ENCODE measurements at places on chromosomes 1 and 21. TPM values are rescaled to one million over a fixed set of nuclear protein-coding genes. Genes with fewer than 3 reads are reported as not detected.

The PLPPR5 gene
- total RNA-seq = not detected

The OLIG2 gene
- total RNA-seq = not detected

The GJB4 gene
- total RNA-seq = not detected

The LCE3E gene
- not detected for total RNA-seq

The OR2L5 gene
- not detected for total RNA-seq

The HENMT1 gene
- 8.2 TPM for total RNA-seq

The TRIM63 gene
- total RNA-seq = not detected

The PRAMEF7 gene
- not detected for total RNA-seq

DNA sequence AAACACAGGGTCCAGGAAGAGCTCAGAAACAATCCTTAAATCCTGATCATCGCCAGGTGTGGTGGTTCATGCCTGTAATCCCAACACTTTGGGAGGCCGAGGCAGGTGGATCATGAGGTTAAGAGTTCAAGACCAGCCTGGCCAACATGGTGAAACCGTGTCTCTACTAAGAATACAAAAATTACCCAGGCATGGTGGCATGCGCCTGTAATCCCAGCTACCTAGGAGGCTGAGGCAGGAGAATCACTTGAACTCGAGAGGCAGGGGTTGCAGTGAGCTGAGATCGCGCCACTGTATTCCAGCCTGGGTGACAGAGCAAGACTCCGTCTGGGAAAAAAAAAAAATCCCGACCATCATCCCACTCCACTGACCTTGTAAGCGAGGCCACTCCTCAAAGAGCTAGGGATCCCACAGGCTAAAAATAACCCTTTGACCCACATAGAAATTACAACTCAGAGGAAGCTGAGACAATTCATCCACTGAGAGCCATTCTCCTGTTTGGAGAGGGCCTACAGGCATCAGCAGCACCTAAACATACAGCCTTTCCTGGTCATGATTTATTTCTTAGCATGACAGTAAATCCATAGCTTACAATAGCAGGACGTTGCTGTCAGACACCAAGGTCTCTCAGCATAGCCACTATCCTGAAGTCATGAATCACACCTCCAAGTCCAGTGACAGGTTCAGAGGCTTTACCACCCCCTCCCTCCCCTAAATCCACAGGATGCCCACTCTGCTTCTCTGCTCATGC is 66.7 kb downstream of the TGFBR3 start:
- peaks cover 6% of the 10 kb centered on the region for H3K4me1 ChIP-seq
- no peak overlapping the region for H3K4me3 ChIP-seq
- H3K36me3 ChIP-seq = no peaks in the 10 kb centered on the region
- no peaks in the 10 kb centered on the region for H3K27me3 ChIP-seq
- no peak for DNase-seq
- no peak overlapping the region for H3K27ac ChIP-seq

GRCh38 chr1:109151146-109151990 is 37.5 kb downstream of the ELAPOR1 start:
- DNase-seq = no peak
- no peak overlapping the region for H3K4me3 ChIP-seq
- no peaks in the 10 kb centered on the region for H3K36me3 ChIP-seq
- H3K27ac ChIP-seq = no peak overlapping the region
- no peaks in the 10 kb centered on the region for H3K4me1 ChIP-seq
- no peaks in the 10 kb centered on the region for H3K27me3 ChIP-seq

GRCh38 chr1:21587602-21587953 is 78.4 kb downstream of the ALPL start:
- H3K4me1 ChIP-seq = no peaks in the 10 kb centered on the region
- no peak for DNase-seq
- H3K36me3 ChIP-seq = no peaks in the 10 kb centered on the region
- peaks cover 5% of the 10 kb centered on the region for H3K27me3 ChIP-seq

- H3K4me1 ChIP-seq = no peaks in the 10 kb centered on the region
- H3K27ac ChIP-seq = no peak overlapping the region
- H3K27me3 ChIP-seq = no peaks in the 10 kb centered on the region
- H3K36me3 ChIP-seq = no peaks in the 10 kb centered on the region
- DNase-seq = no peak
- no peak overlapping the region for H3K4me3 ChIP-seq
These were observed 261.6 kb downstream of the TPR start for GRCh38 chr1:186113461-186113860.

- peaks cover 7% of the 10 kb centered on the region for H3K27me3 ChIP-seq
- DNase-seq = no peak
- no peaks in the 10 kb centered on the region for H3K36me3 ChIP-seq
- H3K27ac ChIP-seq = no peak overlapping the region
- no peaks in the 10 kb centered on the region for H3K4me1 ChIP-seq
These were observed 25.0 kb upstream of the COL18A1 start for GRCh38 chr21:45379901-45380330.

GRCh38 chr1:236099355-236099974 is 34.6 kb upstream of the NID1 start:
- no peak for DNase-seq
- H3K4me1 ChIP-seq = peaks cover 9% of the 10 kb centered on the region
- no peak overlapping the region for H3K27ac ChIP-seq
- H3K4me3 ChIP-seq = no peak overlapping the region
- no peaks in the 10 kb centered on the region for H3K36me3 ChIP-seq
- H3K27me3 ChIP-seq = no peaks in the 10 kb centered on the region

DNA sequence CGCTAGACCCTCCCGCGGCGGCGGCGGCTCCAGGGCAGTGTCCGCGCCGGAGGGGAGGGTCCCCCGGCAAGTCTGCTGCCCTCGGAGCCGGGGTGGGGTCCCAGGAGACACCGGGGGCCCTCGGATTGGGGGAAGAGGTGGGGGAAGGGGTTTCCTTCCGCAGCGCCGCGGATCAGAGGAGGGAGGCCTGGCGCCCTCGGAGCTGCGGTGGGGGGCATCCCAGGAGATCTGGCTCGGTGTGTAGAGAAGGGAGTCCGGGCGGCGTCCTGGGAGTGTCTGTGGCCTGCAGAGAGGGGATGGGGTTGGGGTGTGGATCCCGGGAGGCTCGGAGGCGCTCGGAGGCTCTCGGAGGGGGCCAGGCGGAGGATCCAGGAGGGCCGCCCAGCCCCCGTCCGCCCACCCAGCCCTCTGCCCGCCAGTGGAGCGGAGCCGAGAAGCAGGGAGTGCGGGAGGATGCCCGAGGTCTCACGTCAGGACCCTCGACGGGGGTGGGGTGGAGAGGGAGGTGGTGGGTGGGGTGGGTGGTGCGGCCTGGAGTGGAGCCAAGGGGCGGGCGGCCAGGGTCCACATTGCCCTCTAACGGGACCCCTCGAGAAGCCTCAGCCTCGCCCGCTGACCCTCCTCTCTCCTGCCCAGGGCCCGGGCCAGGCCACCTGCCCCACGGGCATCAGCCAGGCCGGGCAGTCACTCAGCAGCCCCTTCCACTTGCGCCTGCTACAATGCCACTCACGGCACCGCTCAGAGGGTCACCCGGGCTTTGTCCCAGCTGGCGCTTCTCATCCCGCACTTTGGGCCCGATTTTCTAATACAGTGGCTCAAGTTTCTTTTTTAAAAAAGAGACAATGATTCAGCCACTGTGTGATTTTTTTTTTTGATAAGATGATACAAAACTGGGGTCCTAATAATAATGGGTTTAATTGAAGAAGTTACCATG is 60.2 kb upstream of the ARHGEF16 start:
- H3K36me3 ChIP-seq = no peaks in the 10 kb centered on the region
- no peak for DNase-seq
- peaks cover 37% of the 10 kb centered on the region for H3K27me3 ChIP-seq

DNA sequence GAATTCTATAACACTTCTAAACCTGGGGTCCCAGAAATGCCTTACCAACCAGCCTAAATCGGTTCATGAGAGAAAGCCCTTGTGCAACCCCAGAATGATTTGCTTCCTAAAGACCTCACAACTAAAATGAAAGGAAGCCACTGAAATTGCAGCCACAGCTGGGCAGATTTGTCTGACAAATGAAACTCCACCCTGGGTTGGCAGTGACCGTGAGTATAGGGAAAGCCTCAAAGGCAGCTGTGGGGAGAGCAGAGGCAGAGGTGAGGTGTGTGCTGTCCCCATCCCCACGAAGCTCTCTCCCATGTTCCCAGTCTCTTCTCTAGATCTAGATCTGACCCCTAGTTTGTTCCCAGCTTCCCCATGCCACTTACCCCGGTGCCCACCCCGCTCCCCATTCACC is 23.1 kb downstream of the RHBDL2 start:
- DNase-seq = no peak
- H3K36me3 ChIP-seq = no peaks in the 10 kb centered on the region
- H3K4me1 ChIP-seq = no peaks in the 10 kb centered on the region
- H3K27me3 ChIP-seq = no peaks in the 10 kb centered on the region
- H3K27ac ChIP-seq = no peak overlapping the region

GRCh38 chr1:200307755-200308066 is 102.1 kb downstream of the ZNF281 start:
- H3K4me1 ChIP-seq = peaks cover 6% of the 10 kb centered on the region
- H3K4me3 ChIP-seq = no peak overlapping the region
- no peak overlapping the region for H3K27ac ChIP-seq
- DNase-seq = no peak
- no peaks in the 10 kb centered on the region for H3K36me3 ChIP-seq

DNA sequence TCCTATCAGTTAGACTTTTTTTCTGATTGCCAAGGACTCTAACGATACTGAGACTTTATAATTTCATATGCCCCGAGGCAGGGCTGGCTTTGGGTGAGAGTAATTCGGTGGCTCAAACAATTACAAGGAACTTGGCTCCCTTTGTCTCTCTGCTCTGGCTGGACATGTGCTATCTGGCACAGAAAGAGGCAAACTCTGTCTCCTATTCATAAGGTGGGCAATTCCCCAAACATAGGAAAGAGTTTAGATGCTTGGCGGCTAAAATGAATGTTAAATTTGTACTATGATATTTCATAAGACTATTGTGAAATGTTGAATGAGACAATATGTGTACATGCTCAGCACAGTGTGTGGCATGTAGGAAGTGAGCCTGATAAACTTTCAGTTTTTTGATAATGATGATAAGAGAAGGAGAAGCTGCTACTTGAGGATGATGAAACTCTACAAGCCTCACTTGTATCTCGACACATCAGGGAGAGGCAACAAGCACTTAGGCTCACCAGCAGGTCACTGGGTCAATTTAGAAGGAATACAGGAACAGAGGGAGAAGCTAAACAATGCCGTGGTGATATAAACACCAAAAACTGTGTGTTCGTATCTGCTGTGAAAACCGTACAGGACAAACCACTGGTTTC is 12.6 kb upstream of the NTPCR start:
- no peak overlapping the region for H3K4me3 ChIP-seq
- H3K36me3 ChIP-seq = no peaks in the 10 kb centered on the region
- no peak for DNase-seq
- no peak overlapping the region for H3K27ac ChIP-seq
- H3K27me3 ChIP-seq = no peaks in the 10 kb centered on the region
- H3K4me1 ChIP-seq = no peaks in the 10 kb centered on the region

- H3K4me1 ChIP-seq = no peaks in the 10 kb centered on the region
- H3K36me3 ChIP-seq = no peaks in the 10 kb centered on the region
- no peak for DNase-seq
- H3K27me3 ChIP-seq = no peaks in the 10 kb centered on the region
- H3K4me3 ChIP-seq = no peak overlapping the region
These were observed 33.2 kb downstream of the CAMSAP2 start for GRCh38 chr1:200771625-200772555.

DNA sequence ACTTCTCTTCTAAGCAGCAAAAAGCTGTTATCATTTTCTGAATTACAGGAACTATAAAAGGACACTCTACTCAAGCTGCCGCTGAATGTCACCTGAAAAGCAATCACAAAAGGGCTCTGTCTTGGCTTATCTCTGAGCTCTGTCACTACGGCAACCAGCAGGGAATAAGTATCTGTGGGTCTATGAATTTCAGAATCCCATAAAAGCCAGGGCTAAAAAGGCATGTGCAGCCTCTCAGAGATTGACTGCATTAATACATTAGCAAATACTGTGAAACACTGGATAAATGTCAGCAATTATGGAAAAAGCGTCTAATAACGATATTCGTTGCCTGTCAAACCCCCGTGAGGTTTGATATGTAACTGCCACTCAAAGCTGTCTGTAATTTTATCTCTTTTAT is 210.2 kb upstream of the DMRTA2 start:
- H3K36me3 ChIP-seq = no peaks in the 10 kb centered on the region
- H3K4me1 ChIP-seq = no peaks in the 10 kb centered on the region
- H3K27ac ChIP-seq = no peak overlapping the region
- DNase-seq = no peak

- H3K4me1 ChIP-seq = peaks cover 72% of the 10 kb centered on the region
- no peak for DNase-seq
- no peaks in the 10 kb centered on the region for H3K27me3 ChIP-seq
- peaks cover 47% of the 10 kb centered on the region for H3K36me3 ChIP-seq
- H3K4me3 ChIP-seq = no peak overlapping the region
These were observed 10.0 kb downstream of the ARID1A start for GRCh38 chr1:26705788-26706311.

- no peak overlapping the region for H3K4me3 ChIP-seq
- no peaks in the 10 kb centered on the region for H3K4me1 ChIP-seq
- no peaks in the 10 kb centered on the region for H3K36me3 ChIP-seq
- peaks cover 4% of the 10 kb centered on the region for H3K27me3 ChIP-seq
- DNase-seq = no peak
These were observed 47.7 kb upstream of the DNAH14 start for GRCh38 chr1:224881762-224882211.

DNA sequence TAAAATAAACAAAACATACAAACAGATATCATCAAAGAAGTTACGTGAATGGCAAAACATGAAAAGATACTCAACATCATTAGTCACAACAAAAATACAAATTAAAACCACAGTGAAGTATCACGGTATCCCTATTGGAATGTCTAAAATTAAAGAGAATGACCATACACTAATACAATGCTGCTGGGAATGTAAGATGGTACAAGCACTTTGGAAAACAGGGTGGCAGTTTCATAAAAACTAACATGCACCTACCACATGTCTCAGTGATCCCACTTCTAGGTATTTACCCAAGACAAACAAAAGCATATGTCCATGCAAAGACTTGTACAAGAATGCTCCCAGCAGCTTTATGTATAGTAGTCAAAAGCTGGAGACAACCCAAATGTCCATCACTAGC is 69.1 kb downstream of the HSF2BP start:
- no peak overlapping the region for H3K27ac ChIP-seq
- H3K4me3 ChIP-seq = no peak overlapping the region
- no peaks in the 10 kb centered on the region for H3K27me3 ChIP-seq
- no peaks in the 10 kb centered on the region for H3K36me3 ChIP-seq

DNA sequence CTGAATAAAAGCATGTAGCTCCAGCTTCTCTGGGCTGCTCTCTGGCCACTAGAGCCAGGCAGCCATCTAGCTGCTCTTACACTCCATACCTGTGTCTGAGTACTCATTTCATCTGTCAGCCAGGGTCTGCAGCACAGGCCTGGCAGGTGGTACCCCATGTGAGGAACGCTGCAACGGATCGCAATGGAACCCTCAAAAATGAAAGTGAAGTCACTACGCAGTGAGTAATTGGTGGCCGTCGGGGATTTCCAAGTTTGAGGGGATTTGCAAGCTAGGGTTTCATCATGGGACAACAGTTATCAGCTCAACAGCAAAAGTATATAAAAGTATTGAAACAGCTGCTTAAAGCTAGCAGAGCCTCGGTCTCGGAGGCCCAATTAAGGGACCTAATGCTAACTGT is 186.7 kb downstream of the HFM1 start:
- no peak overlapping the region for H3K27ac ChIP-seq
- DNase-seq = no peak
- no peaks in the 10 kb centered on the region for H3K4me1 ChIP-seq
- H3K36me3 ChIP-seq = no peaks in the 10 kb centered on the region

GRCh38 chr1:192557841-192558595 is 17.6 kb upstream of the RGS1 start:
- no peak overlapping the region for H3K27ac ChIP-seq
- H3K4me3 ChIP-seq = no peak overlapping the region
- H3K27me3 ChIP-seq = no peaks in the 10 kb centered on the region
- no peaks in the 10 kb centered on the region for H3K4me1 ChIP-seq
- no peak for DNase-seq
- H3K36me3 ChIP-seq = no peaks in the 10 kb centered on the region

GRCh38 chr1:101044749-101045148 is 19.2 kb upstream of the DPH5 start:
- no peaks in the 10 kb centered on the region for H3K27me3 ChIP-seq
- no peak overlapping the region for H3K27ac ChIP-seq
- H3K36me3 ChIP-seq = peaks cover 12% of the 10 kb centered on the region
- H3K4me1 ChIP-seq = no peaks in the 10 kb centered on the region

All from CD4-positive, alpha-beta T cell (primary cell).